ENCODE measurements at places on chromosomes 2 and 18. TPM values are rescaled to one million over a fixed set of nuclear protein-coding genes. Genes with fewer than 3 reads are reported as not detected.

DNA sequence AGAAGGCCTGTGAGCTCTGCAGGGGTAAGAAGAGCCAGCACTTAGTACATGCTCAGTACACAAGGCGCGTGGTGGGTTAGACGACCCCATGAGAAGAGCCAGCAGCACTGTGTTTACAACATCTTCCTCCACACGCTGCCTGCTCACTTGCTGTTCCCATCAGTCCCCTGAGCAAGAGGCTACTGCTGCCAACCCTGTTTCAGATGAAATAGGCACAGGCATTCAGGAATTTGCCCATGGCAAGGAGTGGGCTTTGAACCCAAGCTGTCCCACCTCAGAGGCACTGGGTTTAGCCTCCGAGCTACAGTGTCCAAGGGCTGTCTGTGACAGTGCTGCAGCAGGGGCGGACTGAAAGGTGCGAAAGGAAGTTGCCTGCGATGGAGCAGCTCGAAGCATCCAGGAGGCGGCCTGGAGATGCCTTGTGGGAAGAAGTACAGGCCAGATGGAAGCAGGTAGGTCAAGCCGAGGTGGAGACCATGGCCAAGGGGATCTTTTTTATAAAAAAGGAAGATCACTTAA, 121.5 kb upstream of the PXDN start:
- H3K4me3 ChIP-seq, result no peak overlapping the region
- no peaks in the 10 kb centered on the region for H3K4me1 ChIP-seq
- H3K27me3 ChIP-seq, result peaks cover 3% of the 10 kb centered on the region
- H3K27ac ChIP-seq, result no peak overlapping the region
- H3K36me3 ChIP-seq, result no peaks in the 10 kb centered on the region
- no peak for DNase-seq

GRCh38 chr2:215241791-215242305, 70.0 kb upstream of the ATIC start:
- H3K27me3 ChIP-seq, result no peaks in the 10 kb centered on the region
- H3K4me1 ChIP-seq, result no peaks in the 10 kb centered on the region
- DNase-seq, result no peak
- H3K27ac ChIP-seq, result no peak overlapping the region

DNA sequence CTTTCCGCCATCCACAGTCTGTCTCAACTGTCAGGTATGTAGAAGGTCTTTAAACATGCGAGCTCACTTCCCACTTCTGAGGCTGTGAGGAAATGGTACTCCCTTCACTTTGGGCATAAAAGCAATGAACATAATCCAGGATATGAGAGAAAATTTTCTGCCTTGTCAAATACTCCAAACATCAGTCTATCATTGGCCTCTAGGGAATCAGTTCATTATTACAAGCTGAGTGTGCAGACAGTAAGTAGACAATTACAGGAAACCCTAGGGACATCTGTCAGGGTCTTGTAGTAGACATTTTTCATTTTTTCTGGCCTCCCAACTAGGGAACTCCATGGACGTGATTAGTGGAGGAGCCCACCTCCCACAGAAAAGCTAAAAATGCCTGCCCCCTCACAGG, 13.6 kb upstream of the APCDD1 start:
- no peak for DNase-seq
- no peak overlapping the region for H3K4me3 ChIP-seq
- H3K4me1 ChIP-seq, result no peaks in the 10 kb centered on the region
- no peaks in the 10 kb centered on the region for H3K36me3 ChIP-seq
- no peak overlapping the region for H3K27ac ChIP-seq
- no peaks in the 10 kb centered on the region for H3K27me3 ChIP-seq

DNA sequence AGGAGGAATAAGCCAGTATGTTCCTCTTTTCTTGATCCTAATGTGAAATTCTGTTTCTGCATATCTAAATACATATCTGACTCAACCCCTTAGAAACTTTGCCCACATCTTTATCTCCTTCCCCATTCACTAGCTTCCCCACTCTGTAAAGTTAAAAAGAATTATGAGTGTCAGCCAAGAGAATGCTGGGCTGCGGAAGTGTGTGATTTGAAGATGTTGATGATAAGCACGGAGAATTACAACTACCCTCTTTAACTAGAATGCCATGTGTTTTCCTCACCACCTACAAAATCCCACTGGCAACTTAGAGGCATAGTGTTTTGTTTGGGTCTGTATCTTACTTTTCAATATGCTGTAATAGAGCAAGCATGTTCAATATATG, 490.4 kb upstream of the FANCL start:
- DNase-seq, result no peak
- no peaks in the 10 kb centered on the region for H3K36me3 ChIP-seq
- no peaks in the 10 kb centered on the region for H3K4me1 ChIP-seq
- no peak overlapping the region for H3K27ac ChIP-seq
- H3K4me3 ChIP-seq, result no peak overlapping the region
- no peaks in the 10 kb centered on the region for H3K27me3 ChIP-seq

GRCh38 chr2:37705191-37705590, 33.7 kb upstream of the CDC42EP3 start:
- H3K27me3 ChIP-seq, result no peaks in the 10 kb centered on the region
- no peak overlapping the region for H3K27ac ChIP-seq

DNA sequence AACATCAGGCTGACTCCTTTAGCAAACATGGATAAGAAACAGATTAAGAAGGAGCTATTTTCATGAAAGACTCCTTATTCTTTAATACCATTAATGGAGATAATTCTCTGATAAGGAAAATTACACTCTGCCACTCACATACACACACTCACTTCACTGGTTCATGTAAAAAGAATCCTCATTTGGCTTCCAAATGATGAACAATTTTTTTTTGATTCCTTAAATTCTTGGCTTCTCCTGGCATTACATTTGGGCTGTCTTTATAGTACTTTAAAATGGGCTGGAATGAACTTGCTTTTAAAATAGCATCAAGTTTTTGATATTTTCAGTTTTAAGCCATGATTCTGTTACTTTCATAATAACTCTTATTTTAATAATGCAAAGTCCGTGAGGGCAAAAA, 328.6 kb downstream of the SLC8A1 start:
- no peaks in the 10 kb centered on the region for H3K27me3 ChIP-seq
- H3K4me1 ChIP-seq, result no peaks in the 10 kb centered on the region
- H3K36me3 ChIP-seq, result no peaks in the 10 kb centered on the region
- no peak for DNase-seq

GRCh38 chr18:58507880-58508279, 121.0 kb downstream of the ALPK2 start:
- no peaks in the 10 kb centered on the region for H3K27me3 ChIP-seq
- no peak for DNase-seq
- H3K27ac ChIP-seq, result no peak overlapping the region
- H3K4me3 ChIP-seq, result no peak overlapping the region

DNA sequence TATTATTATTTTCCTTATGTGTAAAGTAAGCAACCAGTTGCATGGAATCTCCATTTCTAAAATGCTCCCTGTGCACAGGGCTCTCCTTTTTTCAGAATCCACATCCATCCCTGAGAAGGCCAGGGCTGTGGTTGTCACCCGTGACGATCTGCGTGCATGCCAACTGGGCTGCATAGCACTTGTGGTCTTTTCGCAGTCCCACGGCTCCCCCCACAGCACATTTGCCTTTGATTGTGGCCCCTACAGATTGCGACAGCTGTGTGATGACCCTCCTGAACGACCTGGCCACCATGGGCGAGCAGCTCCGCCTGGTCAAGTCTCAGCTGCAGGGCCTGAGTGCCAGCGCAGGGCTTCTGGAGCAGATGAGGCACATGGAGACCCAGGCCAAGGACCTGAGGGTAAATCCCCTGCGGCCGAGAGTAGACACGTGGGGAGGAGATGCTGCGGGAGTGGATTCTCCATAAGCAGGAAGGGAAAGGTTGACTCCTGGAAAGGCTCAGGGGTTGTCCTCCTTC, 119.8 kb upstream of the TTC39C start:
- H3K27me3 ChIP-seq, result no peaks in the 10 kb centered on the region
- no peak overlapping the region for H3K27ac ChIP-seq
- DNase-seq, result no peak
- no peaks in the 10 kb centered on the region for H3K4me1 ChIP-seq
- H3K36me3 ChIP-seq, result no peaks in the 10 kb centered on the region

DNA sequence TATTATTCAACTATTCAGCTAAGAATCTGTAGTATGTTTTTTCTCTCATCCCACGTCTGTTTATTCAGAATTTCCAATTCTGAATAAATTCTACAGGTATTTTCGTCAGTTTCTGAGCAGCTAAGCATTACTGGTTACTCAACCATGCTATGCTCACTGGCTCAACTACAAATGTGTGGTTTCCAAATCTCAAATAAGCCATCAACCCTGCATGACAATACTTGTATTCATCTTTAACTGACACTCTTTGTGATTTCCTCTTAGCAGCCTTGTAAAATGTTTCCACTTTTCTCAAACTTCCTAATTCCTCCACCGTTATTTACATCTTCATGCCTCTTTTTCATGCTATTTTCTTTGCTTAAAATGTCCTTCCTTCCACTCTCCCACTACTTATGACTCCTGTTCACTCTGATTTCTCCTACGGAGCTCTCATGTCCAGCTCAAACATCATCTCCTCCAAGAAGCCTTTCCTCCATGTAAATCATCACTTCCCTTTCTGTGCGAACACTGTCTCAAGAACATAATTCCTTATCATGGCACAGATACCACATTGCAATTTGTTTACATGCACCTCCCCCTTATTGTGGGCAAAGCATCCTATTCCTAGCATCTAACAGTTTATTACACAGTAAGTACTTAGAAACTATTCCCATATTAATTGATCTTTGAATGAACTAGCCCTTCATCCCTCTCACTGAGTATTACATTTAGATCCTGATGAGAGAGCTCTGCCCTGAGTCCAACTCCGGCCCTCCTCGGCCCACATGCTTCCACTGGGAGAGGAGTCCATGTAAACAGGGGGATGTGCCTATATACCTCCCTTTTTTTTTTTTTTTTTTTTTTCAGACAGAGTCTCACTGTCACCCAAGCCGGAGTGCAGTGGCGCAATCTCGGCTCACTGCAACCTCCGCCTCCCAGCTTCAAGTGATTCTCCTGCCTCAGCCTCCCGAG, 10.5 kb downstream of the CCDC88A start:
- no peak overlapping the region for H3K4me3 ChIP-seq
- DNase-seq, result no peak
- H3K36me3 ChIP-seq, result no peaks in the 10 kb centered on the region
- H3K27ac ChIP-seq, result no peak overlapping the region
- H3K4me1 ChIP-seq, result no peaks in the 10 kb centered on the region

GRCh38 chr18:8627107-8627472, 17.9 kb downstream of the RAB12 start:
- H3K27me3 ChIP-seq, result no peaks in the 10 kb centered on the region
- no peak overlapping the region for H3K4me3 ChIP-seq
- H3K36me3 ChIP-seq, result no peaks in the 10 kb centered on the region

- H3K36me3 ChIP-seq, result no peaks in the 10 kb centered on the region
- peak; percentile 86 for DNase-seq
- no peak overlapping the region for H3K27ac ChIP-seq
- peaks cover 2% of the 10 kb centered on the region for H3K4me1 ChIP-seq
- H3K4me3 ChIP-seq, result no peak overlapping the region
Measured at GRCh38 chr2:219744600-219744999, 117.2 kb downstream of the SLC4A3 start.

GRCh38 chr18:7950380-7951136, 383.4 kb downstream of the PTPRM start:
- H3K36me3 ChIP-seq, result peaks cover 5% of the 10 kb centered on the region
- H3K27ac ChIP-seq, result no peak overlapping the region
- peaks cover 10% of the 10 kb centered on the region for H3K4me1 ChIP-seq
- no peak overlapping the region for H3K4me3 ChIP-seq

DNA sequence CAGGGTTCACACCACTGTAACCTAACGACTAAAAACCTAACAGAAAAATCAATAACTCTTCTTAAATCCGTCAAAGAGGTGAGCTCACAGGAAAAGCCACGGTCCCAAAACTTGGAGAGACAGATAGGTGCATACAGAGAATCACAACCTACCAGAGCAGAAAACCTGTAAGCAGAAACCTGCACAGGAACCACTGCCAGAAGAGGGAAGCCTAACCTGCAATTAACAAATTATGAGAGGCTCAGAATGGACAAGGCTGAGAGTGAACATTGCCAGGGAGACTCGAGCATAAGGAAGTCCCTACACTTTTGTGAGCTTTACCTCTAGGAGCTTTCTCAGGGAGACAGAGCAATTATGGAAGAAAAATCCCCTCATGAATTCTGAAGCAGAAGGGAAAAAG, 156.2 kb upstream of the NETO1 start:
- H3K27ac ChIP-seq, result no peak overlapping the region
- no peak for DNase-seq
- no peak overlapping the region for H3K4me3 ChIP-seq

DNA sequence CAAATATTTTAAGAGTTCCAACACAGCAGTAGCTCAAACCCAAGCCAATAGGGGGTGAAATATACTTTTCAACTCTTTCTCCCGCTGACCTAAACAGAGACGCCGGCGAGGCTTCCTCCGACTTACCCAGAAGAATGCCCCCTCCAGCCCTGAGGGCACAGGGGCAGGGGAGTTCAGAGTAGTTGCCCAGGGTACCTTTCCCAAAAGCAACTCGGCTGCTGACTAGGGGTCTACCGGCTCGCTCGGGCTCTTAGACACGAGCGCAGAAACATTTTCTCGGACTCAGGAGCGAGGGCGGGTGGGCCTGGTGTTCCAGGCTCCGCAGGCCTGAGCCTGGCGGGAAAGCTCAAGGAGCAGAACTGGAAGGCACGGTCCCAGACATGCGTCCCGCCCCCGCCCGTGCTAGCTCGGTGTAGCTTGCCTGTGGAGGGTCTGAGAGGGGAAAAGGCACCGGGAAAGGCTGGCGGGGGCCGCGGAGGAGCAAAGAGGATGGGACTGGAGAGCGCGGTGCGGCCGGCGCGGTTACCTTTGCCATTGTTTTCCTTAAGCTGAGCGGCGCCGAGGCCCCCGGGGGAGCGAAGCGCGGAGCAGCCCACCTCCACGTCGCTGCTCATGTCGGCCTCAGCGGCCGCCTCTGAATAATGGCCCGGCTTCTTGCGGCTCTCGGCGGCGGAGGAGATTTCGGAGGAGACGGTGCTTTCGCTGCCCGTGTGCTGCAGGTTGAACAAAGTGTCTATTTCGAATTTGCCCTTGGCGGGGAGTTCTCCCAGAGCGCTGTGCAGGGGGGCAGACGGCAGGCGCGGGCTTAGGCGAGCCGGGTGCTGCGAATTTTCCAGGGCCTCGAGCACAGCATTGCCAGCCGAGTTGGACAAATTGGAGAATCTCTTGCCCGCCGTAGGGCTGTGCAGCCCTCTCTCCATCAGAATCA, 674 bp downstream of the EVX2 start:
- no peaks in the 10 kb centered on the region for H3K36me3 ChIP-seq
- H3K4me3 ChIP-seq, result no peak overlapping the region
- H3K27ac ChIP-seq, result no peak overlapping the region
- peak; percentile 49 for DNase-seq

- no peaks in the 10 kb centered on the region for H3K27me3 ChIP-seq
- no peak for DNase-seq
- no peak overlapping the region for H3K27ac ChIP-seq
- no peak overlapping the region for H3K4me3 ChIP-seq
Measured at GRCh38 chr2:212177724-212178123, 360.9 kb downstream of the ERBB4 start.

GRCh38 chr18:31248783-31249521, 69.0 kb upstream of the DSG1 start:
- H3K4me1 ChIP-seq, result peaks cover 10% of the 10 kb centered on the region
- no peak for DNase-seq
- H3K36me3 ChIP-seq, result no peaks in the 10 kb centered on the region
- no peak overlapping the region for H3K4me3 ChIP-seq

The NYAP2 gene
- 0.66 TPM for total RNA-seq

The B3GNT7 gene
- total RNA-seq, result 9.3 TPM

The GCG gene
- total RNA-seq, result not detected

Measured in kidney (tissue), 22 donors.